ENCODE measurements at places on chromosomes 1 and 21. TPM values are rescaled to one million over a fixed set of nuclear protein-coding genes. Genes with fewer than 3 reads are reported as not detected.

The PRAMEF1 gene
- polyA plus RNA-seq: not detected

The BACE2 gene
- 37.5 TPM for polyA plus RNA-seq

The BSDC1 gene
- 52.1 TPM for polyA plus RNA-seq

The BTG2 gene
- polyA plus RNA-seq: 79.9 TPM

The C1orf226 gene
- 3.7 TPM for polyA plus RNA-seq

The RRP15 gene
- 30.9 TPM for polyA plus RNA-seq

The CLCA4 gene
- not detected for polyA plus RNA-seq

DNA sequence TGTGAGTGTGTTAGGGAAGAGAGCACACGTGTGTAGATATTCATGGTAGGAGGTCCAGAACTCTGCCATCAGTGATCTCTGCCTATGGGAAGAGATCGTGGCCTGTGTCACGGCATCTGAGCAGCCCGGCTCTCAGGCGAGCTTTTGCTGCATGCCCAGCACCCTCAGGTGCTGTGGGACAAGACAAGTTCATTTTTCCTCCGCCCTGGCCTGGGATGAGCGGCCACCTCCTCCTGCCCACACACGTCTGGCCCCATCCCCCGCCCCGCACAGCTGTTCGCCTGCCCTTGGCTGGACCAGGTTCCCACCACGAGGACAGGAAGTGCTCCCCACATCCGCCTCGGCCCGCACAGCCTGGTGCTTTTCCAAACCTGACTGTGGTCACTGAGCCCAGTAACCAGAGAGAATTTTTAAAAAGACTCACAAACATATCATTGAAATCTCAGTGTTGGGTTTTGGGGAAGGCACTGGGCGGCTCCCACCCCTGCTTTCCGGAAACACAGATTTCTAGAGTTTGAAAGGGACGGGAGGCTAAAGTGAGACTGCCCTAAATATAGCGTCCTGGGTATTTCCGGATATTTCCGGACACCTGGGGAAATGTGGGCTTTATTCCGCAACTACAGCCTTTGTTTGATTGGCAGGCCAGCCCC is 18.0 kb downstream of the BMP8A start:
- no peak for DNase-seq

- DNase-seq: no peak
Measured at GRCh38 chr1:107862064-107862463, 102.9 kb downstream of the VAV3 start.

DNA sequence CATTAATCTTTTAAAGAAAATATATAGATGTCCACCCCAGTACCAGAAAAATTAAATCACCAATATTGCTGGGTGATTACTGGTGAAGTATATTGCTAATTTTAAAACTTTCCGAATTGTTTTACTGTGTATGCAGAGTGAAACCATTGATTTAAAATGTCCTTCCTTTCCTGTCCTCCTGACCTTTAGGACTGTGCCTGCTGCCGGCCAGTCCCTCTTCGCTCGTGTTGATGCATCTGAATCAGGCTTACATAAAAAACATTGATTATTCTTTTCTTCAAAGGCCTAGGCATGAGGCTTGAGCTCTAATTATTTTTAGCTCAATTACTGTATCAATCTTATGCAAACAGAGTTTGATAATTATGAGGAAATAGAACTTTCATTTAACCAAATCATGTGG is 1128.1 kb downstream of the BRINP3 start:
- no peak for DNase-seq

GRCh38 chr1:163509114-163509513 is 187.4 kb downstream of the NUF2 start:
- DNase-seq: no peak

DNA sequence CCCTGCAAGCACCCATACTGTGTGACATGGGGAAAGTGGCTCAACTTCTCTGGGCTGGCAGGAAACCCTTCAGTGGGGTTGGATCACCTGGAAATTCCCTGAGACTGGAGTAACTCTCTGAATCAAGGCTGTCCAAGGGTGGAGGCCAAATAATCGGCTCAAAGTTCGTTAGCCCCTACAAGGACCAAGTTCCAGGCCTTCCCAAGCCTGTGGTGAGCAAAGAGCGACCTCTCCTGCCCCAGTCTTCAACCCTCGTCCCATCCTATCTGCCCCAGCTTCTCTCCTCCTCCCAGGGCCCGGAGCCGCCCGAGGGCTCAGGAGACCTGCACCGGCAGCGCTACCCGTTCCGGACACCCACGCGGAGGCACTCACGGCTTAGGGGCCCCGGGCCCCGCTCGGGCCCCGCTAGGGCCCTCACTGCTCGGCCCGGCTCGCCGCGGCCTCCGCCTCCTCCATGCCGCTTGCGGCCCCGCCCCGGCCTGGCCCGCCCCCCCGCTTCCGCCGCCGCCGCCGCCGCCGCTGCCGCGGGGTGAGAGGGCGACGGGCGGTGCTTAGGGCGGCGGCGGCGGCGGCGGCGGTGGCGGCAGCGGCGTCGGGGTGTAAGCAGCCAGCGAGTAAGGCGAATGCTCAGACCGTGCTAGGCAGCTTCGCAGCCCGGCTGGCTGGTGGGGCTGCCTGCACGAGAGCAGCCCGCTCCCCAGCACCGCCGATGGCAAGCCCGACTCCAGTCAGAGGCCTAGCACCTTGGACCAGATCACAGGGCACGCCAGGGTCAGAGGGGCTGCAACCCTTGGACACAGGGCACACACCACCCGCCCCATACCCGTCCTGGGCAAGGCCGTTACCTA is at the start of gene POMGNT1:
POMGNT1 (minus strand) TSS at position 471 of the 848 bp plus-strand sequence. CDS start 613 bp downstream, outside the sequence.
- peak; percentile 45 for DNase-seq

DNA sequence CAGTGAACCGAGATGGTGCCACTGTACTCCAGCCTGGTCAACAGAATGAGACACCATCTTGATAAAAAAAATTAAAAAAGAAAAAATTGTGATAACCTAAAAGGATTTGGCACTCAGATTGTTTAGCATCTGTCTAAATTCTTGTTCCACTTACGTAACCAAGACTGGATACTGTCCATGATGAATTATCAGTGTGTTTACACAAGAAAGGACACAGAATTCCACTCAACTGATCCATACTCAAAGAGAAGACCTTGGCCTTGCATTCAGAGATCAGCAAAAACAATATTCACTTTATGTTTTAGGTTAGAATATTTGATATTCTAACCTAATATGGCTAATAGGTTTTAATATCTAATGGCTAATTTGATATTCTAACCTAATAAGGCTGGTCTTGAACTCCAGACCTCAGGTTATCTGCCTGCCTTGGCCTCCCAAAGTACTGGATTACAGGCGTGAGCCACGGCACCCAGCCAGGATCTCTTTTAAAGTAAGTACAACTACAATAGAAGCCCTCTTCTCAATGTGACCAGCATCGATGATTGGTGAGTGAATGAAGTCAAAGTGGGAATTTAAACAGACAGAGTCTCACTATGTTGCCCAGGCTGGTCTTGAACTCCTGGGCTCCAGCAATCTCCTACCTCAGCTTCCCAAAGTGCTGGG is 43.1 kb upstream of the COX20 start:
- DNase-seq: no peak

DNA sequence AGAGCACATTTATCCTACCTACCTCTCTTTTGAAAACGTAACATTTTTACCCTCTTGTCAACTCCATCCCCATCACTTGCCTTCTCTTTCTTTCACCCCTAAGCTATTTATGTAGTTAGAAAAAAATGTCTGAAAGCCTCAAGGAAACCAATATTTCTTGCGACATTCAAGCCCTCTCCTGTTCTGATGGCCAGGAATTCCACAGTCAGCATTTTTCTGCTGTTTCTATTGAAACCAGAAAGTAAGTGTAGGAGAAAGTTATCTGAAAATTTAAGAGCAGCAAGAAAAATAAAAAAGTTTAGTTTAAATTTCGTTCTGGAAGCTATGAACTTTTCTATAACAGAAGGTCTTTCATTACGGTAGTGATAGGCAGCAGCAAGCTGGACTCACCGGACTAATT is 247.6 kb upstream of the PBX1 start:
- no peak for DNase-seq

DNA sequence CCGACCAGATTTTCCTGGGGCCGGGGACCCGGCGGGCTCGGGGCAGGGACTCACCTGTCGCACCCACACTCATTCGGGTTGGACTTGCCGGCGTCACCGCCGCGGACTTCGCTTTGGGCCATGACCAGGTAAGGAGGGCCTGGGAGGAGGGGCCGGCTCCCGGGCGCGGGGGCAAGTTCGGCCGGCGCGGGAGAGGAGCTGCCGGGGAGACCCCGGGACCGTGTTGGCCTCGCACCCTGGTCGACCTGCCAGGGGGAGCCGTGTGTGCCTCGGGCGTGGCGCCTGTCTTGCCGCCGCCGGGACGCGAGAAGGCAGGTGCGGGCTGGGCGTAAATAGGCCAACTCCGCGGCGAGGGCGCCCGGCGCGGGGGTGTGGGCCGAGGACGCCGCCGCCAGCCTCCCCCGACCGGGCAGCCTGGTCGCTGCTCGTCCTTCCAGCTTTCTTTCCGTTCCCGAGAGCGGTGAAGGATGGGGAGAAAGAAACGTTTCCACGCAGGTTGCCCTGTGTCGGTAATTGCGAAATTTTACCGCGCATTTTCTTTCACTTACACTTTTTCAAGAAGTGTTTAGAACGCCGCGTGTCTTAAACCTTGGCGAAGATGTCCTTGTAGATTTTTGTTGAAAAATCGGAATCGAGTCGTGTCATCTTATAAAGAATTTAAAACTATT is 558 bp downstream of the USP1 start:
- DNase-seq: peak; percentile 17

GRCh38 chr1:155139895-155140629 is at the start of gene DPM3:
Gene DPM3 (minus strand): TSS chr1:155140531. CDS start chr1:155140240, 291 bp downstream.
- DNase-seq: peak; percentile 79

DNA sequence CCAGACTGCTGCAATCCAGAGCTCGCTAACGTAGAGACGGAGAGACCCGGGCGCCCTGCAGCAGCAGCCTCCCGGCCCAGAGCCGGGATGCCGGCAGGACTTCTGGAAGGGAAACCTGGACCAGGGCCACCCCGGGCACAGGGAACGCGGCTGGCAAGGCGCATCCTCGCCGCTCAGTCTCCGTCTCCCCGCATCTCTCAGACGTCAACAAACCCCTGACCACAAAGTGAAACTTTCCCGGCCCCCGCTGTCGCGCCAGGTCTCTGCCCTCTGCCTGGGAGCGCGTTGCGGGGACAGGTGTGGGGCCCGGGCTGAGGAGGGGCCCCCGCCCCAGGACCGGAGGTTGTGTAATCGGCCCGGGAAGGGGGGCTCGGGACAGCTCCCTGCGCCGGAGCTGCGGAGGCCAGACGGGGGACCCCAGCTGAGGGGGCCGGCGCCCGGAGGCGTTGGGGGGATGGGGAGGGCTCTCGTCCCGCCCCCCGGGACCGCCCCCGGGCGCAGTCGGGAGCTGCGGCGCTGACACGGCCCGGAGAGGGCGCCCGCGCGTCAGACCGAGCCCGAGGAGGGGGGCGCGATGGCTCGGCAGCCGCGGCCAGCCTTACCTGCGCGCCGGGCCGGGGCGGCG is 116.6 kb upstream of the HIVEP3 start:
- DNase-seq: peak; percentile 74

DNA sequence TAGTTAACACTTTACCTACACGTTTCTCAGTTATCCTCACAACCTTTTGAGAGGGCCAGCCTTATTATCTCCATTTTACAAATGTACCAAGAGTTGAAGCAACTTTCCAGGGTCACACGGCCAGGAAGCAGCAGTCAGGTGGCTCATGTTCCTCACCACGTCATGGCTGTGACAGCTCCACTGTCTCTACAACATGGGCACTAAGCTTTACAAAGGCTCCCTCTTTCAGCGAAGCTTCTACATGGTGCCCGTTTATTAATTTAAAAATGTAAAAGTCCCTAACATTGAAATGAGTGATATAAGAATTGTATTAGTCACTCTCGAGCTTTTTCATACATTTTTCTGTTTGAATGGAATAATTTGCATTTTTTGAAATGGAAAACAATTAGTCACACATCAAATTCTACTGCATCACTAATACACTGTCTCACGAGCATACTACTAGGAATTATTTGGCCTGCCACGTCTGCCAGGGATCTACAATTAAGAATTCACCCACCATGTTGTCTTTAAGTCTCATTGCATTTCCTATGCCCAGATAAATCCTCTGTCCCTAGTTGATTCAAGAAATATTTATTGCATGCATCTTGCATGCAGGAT is 28.4 kb upstream of the LIN9 start:
- DNase-seq: no peak

- DNase-seq: no peak
Measured at GRCh38 chr1:72885841-72886240, 603.5 kb upstream of the NEGR1 start.

- DNase-seq: no peak
Measured at GRCh38 chr1:89146721-89147120, 20.8 kb upstream of the GBP2 start.

DNA sequence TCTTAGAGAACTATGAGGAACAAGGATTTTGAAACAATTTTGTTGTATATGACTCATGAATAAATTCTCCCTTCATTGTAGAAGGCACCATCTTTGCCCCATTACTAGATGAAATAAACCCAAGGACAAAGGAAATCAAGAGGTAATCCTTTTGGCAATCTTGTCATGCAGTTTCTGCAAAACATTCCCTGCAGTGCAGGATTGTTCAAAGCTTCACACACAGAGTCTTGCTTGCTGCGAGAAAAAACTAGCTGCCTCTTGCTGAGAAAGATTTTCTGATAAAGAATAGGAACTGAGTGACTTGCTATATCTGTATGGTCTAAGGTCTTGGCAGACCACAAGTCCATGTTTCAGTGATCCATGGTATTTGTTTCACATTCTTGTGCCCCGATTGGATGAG is 657.4 kb upstream of the ADGRL4 start:
- no peak for DNase-seq

DNA sequence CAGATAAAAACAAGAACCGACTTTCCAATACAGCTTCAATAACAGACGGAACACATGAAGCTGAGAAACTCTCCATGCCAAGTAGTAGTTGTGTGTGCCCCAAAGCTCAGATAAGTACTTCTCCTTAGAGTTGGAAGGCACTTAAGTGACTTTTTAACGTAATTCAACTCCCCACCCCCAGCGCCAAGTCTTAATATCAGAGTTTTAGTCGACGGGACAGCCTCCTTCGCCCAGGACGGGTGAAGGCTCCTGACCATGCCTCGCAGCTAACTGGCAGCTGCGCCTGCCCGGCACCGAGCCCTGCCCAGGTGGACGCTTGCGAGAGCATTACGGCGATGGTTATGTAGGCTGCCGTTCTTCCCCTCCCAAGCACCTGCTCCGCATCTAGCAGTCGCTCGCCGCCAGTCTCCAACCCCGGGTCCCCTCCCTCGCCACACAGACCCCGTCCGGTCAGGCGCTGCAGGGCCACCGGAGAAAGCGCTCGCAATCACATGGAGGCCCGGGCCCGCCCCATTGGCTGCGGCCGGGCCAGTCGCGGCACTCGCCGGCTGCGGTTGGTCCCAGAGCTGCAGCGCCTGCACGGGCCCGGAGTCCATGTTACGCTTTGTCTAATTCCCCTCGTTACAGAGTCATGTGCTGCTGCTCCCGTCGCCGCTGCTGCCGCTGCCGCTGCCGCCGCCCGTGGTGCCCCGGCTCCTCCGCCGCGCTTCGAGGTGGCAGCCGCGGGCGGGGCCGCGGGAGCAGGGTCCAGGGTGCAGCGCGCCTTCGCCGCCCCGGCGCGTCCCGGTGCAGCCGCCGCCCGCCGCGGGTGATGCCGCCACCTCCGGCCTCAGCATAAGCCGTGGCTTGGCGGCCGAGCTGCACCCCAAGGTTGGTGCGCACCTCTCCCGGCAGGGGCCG is at the start of gene LRRC8D:
LRRC8D (plus strand) TSS at position 611 of the 900 bp plus-strand sequence. CDS start 112,037 bp downstream, outside the sequence.
- DNase-seq: peak; percentile 60

Data from right lung (tissue), 10 donors.